ENCODE measurements at places on chromosomes 12 and 14.

GRCh38 chr12:103138538-103138937 lies 181.1 kb downstream of the ASCL1 start:
- DNase-seq, result no peak

DNA sequence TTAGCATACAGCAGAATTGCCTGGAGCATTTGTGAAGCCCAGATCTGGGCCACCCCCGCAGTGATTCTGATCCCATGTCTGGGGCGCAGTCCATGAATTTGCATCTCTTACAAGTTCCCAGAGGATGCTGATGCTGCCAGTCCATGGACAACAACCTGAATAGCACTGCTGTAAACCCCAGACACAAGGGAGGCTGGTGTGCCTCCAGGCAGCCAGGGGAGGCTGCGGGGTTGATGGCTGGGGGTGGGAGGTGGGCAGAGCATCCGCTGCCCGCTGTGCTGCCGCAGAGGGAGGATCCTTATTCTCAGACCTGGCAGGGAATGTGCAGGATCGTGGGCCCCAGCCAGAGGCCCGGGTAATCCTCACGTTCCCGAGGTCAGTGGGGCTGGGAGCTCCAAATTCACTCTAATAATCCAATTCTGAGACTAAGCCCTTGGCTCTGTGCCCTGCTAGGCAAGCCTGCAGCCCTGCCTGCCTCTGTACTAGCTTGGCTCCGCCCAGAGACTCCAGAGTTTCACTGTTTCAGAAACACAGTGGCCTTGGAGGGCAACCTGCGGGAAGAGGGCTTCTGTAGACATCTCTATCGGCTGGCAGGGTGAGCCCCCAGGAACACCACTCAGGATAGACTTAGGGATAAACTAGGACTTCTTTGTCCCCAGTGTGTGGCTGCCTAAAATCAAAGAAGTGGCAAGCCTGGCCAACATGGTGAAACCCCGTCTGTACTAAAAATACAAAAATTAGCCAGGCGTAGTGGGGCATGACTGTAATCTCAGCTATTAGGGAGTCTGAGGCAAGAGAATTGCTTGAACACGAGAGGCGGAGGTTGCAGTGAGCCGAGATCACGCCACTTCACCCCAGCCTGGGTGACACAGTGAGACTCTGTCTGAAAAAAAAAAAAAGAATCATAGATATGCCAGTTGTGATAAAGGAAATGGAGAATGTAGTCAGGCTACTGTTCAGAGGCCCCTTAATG lies 17.8 kb upstream of the MLEC start:
- DNase-seq, result no peak

GRCh38 chr12:59403259-59403932 lies 192.4 kb upstream of the SLC16A7 start:
- peak; percentile 49 for DNase-seq

DNA sequence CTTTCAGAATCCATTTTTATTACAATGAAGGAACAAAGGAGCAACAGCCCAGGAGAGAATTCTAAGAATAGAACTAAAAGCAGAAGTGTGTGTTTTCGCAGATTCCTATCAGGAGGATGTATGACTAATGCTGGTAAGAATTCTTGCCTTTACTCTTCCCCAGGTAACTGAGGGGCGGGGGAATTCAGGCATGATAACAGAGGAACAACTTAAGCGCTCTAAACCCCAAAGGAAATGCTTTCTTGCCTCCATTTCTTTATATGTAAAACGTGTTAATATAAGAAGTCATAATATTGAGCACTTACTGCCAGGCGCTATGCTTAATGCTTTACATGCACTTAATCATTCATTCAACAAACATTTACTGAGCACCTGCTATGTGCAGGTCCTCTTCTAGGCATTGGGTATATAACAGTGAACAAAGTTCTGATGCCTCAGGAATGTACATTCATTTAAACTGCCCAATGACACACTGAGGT lies 4.5 kb downstream of the HCAR1 start:
- peak; percentile 33 for DNase-seq

- DNase-seq, result no peak
Measured at GRCh38 chr12:91191513-91192111, 9.0 kb upstream of the DCN start.

GRCh38 chr14:32426586-32427388 lies 97.7 kb downstream of the AKAP6 start:
- DNase-seq, result no peak

DNA sequence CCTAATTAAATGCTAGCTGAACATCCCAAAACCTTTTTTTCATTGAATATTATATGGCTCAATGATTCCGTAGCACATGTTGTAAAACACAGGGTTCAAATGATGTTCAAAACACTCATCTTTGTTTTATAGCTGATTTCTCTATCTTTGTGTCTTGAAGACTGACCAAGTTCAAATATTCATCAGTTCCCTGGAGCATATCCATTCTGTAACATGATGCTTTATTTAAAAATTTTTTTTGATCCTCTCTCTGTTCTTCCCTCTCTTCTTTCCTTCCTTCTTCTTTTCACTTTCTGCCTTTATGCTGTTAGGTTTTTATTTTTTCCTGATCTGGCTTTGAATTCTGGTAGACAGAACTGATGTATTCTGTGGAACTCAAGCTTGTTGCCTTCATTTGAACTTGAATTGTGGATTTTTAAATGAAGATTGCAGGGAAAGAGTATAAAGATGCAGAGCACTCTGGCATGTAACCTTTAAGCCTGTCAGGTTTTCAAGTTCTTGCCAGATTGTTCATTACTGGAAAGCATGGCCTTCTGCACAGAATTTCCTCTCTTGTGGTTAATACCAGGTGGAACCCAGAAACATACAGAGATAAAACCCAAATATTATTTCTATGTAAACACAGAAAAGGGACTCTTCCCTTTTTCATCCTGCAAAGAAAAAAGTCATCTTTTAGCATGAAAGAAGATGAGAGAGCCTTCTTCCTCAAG lies 39.5 kb downstream of the PROX2 start:
- no peak for DNase-seq

- no peak for DNase-seq
Measured at GRCh38 chr14:43408472-43408871, 1098.6 kb downstream of the FSCB start.

DNA sequence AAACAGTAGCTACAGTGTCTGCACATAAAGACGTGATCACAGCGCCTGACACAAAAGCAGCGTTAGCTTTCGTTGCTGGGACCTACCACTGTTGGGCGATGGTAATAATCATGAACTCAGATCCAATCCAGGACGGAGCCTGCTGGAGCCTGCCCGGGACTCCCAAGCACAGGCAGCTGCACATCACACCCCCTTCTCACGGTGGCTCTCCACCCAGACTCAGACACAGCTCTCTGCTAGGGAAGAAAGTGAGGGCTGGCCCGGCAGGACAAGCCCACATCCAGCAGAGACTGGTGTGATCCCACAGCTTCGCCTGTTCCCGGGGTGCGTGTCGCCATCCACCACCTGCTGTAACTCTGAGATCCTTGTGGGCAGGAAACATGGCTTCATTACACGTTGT lies 49.9 kb upstream of the FOXN3 start:
- no peak for DNase-seq

DNA sequence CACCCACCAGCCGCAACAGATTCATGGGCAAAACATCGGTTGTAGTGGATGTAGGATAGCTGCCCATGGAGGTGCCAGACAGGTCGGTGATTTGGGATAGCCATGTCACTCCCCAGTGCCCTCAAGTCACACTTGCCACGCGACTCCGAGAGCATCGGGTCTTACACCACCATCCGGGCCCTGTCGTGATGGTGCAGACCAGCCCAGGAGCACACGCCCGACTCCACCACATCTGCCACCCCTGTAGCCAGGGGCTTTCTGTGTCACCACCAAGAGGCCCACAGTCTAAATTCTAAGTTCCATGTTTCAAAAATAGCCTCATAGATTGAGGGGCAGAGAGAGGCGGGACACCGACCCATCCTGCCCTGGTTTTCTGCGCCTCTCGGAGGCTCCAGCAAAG lies 18.0 kb downstream of the FOXN4 start:
- no peak for DNase-seq

- no peak for DNase-seq
Measured at GRCh38 chr12:84507956-84508850, 404.4 kb downstream of the SLC6A15 start.

DNA sequence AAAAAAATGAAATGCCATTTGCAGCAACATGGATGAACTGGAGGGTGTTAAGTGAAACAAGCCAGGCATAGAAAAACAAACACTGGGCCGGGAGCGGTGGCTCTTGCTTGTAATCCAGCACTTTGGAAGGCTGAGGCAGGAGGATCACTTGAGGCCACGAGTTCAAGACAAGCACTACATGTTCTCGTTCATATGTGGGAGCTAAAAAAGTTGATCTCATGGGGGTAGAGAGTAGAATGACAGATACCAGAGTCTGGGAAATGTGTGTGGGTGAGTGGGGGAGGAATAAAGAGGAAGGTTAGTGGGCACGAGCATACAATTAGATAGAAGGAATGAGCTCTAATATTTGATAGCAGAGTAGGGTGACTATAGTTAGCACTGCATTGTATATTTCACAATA lies 21.5 kb downstream of the CACNA2D4 start:
- DNase-seq, result no peak

GRCh38 chr12:62805517-62805916 lies 129.4 kb downstream of the PPM1H start:
- DNase-seq, result no peak

DNA sequence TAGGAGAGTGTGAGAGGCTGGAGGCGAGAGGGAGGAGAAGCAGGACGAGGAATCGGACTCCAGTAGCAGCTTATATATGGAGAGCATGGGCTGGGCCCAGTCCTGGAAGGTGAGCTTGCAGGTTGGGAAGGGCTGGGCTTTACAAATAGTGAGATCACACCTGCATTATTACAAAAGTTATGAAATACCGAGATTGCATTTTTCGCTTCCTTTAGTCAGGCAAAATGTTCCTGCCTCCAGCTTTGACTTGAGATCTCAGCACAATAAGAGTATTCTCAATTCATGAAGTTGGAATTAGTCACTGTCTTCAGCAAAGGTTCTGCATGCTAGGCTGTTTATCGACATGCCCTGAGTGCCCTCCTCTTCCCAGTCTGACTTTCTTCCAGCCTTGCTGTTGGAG lies at the start of gene KRT6B:
Gene KRT6B (minus strand): TSS at position 46 of the 400 bp plus-strand sequence. CDS start 68 bp downstream, outside the sequence.
- no peak for DNase-seq

DNA sequence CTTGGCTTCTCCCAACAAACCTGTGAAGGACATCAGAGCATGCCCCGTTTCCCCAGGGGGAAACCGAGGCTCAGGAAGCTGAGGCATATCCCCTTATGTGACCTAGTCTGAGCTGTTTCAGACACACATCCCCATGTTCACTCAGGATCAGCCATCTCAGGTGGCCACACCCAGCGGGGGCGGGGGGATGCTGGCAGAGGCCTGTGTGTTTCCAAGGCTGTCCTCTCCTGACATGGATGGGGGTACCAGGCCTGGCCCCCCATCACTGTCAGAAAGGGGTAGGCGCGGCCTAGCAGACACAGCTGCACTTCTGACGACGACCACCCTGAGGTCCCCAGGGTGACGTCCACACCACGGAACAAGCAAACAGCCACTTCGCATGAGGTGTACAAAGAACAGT lies 22.1 kb downstream of the CCDC85C start:
- no peak for DNase-seq

DNA sequence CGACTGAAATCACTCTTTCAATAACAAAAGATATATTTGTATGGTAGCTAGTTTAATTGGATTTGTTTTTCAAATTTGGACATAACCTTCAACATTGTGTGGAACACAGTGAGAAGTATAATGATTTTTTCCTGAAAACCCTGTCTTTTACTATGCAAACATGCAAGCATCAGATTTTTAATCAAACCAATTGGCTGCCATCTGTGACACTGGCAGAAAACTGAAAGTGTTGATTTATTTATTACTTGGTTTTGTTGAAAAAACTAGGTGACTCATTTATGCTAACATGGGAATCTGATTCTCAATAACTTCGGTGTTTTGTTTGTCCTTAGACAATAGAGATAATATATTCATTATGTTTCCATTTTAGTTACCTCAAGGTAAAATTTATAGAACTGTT lies 82.0 kb downstream of the NTS start:
- DNase-seq, result no peak

GRCh38 chr14:56992332-56992820 lies 182.1 kb upstream of the OTX2 start:
- DNase-seq, result no peak

- no peak for DNase-seq
Measured at GRCh38 chr12:7712841-7713442, 1.7 kb downstream of the DPPA3 start.

DNA sequence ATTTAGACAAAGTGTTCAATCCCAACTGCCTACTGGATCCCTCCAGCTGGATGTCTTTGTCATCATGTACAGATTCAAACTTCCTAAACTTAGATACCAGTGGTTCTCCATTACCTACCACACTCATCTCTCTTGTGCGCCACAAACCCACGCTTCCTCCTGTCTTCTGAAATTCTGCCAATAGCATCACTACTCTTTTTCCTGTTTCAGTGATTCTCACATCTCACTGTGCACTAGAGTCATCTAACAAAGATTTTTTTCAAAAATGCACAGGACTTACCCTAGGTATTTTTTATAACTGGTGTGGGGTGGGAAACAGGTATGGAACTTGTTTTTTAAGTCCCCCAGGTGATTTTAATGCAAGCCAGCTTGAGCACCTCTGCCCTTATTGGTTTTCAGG lies 5.9 kb downstream of the PSMB5 start:
- DNase-seq, result peak; percentile 25

DNA sequence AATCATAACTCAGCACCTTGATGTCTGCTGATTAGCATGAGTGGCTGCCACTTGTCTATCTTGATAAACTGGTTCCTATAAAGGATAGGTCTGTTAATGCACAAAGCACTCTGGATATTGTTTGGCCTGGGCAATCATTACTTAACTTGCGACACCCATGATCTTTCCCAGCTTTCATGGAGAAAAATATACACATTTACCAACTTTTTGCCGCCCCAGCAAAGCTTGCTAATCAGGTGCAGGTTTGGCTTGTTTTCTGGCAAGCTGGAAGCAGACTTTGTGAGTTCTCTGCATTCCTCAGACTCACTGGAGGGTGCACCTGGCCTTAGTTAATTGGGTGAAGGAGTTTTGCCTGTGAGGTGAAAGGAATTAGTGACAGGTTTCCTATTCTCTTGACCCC lies 1126.4 kb upstream of the FLRT2 start:
- no peak for DNase-seq

DNA sequence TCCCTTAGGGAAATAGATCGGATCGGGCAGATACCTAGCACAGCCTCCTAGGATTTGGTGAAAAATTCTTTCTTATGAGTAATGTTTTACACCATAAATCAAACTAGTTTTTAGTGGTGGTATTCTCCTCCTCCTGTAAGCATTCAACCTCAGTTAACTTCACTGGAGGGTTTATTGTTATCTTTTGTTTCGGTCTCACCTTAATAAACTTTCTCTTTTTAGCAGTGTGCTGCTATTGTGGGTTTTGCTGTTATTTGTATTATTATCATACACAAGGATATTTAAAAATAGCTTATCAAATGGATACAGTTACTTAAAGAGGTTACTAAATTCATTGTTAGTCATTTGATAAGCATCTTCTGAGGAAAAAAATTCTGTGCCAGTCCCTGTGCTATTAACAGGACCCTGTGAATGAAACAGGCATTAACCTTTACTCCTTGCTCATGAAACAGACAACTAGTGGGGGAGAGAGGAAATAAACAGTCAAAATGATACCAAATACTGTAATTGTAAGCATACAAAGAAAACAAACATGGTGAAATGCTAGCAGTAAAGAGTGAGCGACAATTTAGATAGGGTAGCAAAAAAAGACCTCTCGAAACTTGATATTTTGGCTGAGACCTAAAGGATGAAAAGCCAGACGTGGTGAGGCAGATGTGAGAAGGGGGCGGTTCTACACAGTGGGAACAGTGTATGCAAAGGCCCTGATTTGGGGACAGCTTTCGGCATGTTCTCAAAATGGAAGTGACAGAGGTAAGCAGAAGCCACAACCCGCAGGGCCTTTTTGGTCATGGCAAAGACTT lies 178.7 kb upstream of the SOX5 start:
- DNase-seq, result no peak

Measured in activated naive CD4-positive, alpha-beta T cell treated with anti-CD3 and anti-CD28 coated beads, Interleukin-2, amount 10 ng/mL, durations not matched to agents 7 days and 5 days (primary cell).